Effector memory CD8-positive, alpha-beta T cell (primary cell): ENCODE measurements at places on chromosomes 6 and 20.

- no peak overlapping the region for H3K27ac ChIP-seq
- H3K4me1 ChIP-seq, result no peaks in the 10 kb centered on the region
- H3K36me3 ChIP-seq, result no peaks in the 10 kb centered on the region
- DNase-seq, result no peak
- H3K4me3 ChIP-seq, result no peak overlapping the region
These were observed 41.0 kb upstream of the GCNT2 start for GRCh38 chr6:10479939-10480700.

- H3K27ac ChIP-seq, result no peak overlapping the region
- no peak for DNase-seq
- H3K27me3 ChIP-seq, result no peaks in the 10 kb centered on the region
- no peaks in the 10 kb centered on the region for H3K4me1 ChIP-seq
- no peaks in the 10 kb centered on the region for H3K36me3 ChIP-seq
These were observed 192.9 kb downstream of the PLCB4 start for GRCh38 chr20:9261781-9262180.

DNA sequence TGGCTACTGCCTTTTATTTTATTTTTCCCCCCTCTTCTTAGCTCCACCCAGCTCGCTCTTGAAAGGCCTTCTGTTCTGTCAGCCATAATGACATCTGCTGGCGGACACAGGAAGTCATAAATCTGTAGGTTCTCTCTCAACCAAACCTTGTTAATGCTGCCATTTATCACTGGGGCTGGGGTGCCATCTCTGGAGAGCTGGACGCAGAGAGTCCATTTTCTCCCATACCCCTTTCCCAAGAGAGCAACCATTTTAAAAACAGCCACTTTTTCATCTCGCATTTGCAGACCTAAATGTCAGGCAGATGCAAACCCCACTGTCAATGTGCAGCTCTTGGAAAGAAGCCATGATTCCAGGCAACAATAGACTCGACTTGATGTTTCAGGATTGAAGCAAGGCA, 13.0 kb upstream of the TSHZ2 start:
- H3K36me3 ChIP-seq, result no peaks in the 10 kb centered on the region
- H3K4me1 ChIP-seq, result no peaks in the 10 kb centered on the region
- no peak for DNase-seq

DNA sequence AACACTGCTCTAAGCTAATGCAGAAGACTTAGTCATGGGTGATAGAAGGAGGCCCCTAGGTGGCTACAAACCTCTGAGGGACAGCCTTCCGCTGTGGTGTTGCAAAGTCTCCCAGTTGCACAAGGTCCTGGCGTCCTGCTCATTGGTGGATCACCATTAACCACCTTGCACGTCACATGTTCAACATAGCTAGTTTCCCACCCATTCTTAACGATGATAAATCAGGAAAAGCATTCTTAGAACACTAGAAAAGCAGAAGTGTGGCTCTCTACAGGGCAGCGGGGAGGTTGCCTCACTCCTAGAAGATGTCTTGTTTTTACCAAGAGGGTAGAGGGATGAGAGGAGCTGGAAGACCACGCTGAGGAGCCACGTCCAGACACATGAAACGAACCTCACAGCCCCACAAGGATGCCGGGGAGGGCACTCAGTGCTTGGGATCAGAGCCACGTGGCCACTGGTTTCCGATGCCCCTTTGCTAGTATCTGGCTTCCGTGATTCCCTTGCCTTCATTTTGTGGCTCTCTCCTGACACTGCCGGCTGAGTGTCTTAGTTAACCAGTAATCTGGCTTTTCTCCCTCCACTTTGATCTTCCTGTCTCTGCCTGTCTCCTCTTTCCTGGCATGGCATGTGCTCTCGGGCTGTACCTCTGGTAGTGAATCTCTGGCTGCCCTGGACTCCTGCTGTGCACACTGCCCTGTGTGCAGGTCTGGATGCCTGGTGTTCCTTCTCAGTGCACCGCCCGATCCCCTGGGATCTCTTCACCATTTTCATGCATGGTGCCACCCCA, 91.4 kb upstream of the NEDD9 start:
- H3K27me3 ChIP-seq, result no peaks in the 10 kb centered on the region
- peak overlapping the region; percentile 89 for H3K27ac ChIP-seq
- peaks cover 37% of the 10 kb centered on the region for H3K4me1 ChIP-seq
- H3K4me3 ChIP-seq, result no peak overlapping the region
- peaks cover 12% of the 10 kb centered on the region for H3K36me3 ChIP-seq
- no peak for DNase-seq

- no peaks in the 10 kb centered on the region for H3K36me3 ChIP-seq
- H3K4me1 ChIP-seq, result no peaks in the 10 kb centered on the region
- H3K27ac ChIP-seq, result no peak overlapping the region
- no peak for DNase-seq
- H3K4me3 ChIP-seq, result no peak overlapping the region
These were observed 102.3 kb upstream of the MCHR2 start for GRCh38 chr6:100096341-100096740.

DNA sequence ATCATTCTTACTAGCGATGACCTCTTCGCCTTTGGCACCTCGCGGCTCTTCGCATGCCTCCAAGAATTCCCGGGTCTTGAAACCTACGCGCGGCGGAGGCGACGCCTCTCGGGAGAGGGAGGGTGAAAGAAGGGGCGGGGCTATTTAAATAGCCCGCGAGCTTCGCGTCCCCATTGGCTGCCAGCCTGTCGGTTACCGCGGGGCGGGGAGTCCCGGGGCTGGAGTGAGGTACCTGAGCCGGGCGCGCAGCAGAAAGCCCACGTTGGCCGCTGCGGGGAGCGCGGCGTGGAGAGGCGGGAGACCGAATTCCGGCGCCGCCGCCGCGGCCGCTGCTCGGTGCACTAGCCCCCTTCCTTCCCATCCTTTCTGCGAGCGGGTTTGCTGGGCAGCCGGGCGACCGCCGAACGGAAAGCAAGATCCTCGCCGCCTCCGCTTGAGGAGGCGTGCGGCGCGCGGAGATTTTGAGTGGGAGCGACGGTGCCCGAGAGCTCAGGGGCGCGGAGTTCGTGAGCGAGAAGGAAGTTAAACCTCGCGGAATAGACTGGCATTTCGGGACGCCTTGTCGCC, at the start of gene BMP6:
Gene BMP6 (plus strand): TSS at position 251 of the 567 bp plus-strand sequence. CDS start 857 bp downstream, outside the sequence.
- peaks cover 3% of the 10 kb centered on the region for H3K4me1 ChIP-seq
- H3K36me3 ChIP-seq, result no peaks in the 10 kb centered on the region
- DNase-seq, result no peak
